ENCODE measurements at places on chromosomes 12 and 14. TPM values are rescaled to one million over a fixed set of nuclear protein-coding genes. Genes with fewer than 3 reads are reported as not detected.

Gene SMCO2
- total RNA-seq = 0.14 TPM

Gene ACADS
- 10.6 TPM for total RNA-seq

Gene GNB3
- total RNA-seq = 0.92 TPM

Gene C1QL4
- total RNA-seq = not detected

Gene CLEC1B
- not detected for total RNA-seq

Gene C14orf180
- not detected for total RNA-seq

Gene PIWIL1
- not detected for total RNA-seq

Gene VRTN
- total RNA-seq = not detected

Gene APEX1
- 58.3 TPM for total RNA-seq

Gene PRH2
- total RNA-seq = 0.18 TPM

Gene PLEKHH1
- total RNA-seq = 0.14 TPM

Gene PDE3A
- 8.9 TPM for total RNA-seq

Gene TCL1B
- total RNA-seq = not detected

Gene STAC3
- 0.14 TPM for total RNA-seq

Gene FIGNL2
- total RNA-seq = under 0.01 TPM

Gene SERPINA3
- total RNA-seq = 8.0 TPM

Gene COPZ1
- 129 TPM for total RNA-seq

Gene GPRC5D
- total RNA-seq = not detected

Gene CMKLR1
- 0.14 TPM for total RNA-seq

Gene EMP1
- 21.3 TPM for total RNA-seq

Gene GPR132
- 0.55 TPM for total RNA-seq

Gene OR10G2
- total RNA-seq = not detected

Gene OR4E1
- total RNA-seq = not detected

Gene GPR68
- 13.3 TPM for total RNA-seq

Gene FKBP11
- 38.7 TPM for total RNA-seq

Gene ACVRL1
- 19.8 TPM for total RNA-seq

Gene B4GALNT1
- 0.55 TPM for total RNA-seq
